ENCODE measurements at places on chromosomes 6 and 20.

DNA sequence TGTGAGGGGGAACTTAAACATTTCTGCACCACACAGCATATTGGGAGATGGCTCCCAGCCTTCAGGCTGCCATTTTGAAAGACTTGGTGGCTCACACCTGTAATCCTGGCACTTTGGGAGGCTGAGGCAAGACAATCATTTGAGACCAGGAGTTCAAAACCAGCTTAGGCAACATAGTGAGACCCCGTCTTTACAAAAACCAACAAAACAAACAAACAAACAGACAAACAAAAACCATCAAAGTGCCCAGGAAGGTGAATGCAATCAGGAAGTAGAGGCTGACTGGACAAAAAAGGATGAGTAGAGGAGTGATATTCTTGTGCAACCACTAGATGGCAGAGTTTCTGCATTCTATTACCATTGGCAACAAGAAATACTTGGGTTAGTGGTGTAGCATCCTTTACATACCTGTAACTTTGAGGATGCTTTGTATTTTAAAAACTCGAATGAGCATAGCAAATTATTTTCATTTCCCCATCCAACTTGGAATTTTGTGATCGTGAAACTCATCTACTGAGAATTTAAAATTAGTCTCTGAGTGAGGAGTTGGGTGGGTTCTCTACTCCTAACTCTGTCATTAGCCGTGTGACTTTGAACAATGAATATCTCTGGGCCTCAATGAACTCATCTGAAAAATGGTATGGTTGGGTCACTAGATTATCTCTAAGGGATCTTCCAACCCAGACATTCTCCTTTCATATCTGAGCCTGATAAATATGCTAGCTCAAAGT lies 84.4 kb downstream of the CRYBG1 start:
- no peak for DNase-seq

DNA sequence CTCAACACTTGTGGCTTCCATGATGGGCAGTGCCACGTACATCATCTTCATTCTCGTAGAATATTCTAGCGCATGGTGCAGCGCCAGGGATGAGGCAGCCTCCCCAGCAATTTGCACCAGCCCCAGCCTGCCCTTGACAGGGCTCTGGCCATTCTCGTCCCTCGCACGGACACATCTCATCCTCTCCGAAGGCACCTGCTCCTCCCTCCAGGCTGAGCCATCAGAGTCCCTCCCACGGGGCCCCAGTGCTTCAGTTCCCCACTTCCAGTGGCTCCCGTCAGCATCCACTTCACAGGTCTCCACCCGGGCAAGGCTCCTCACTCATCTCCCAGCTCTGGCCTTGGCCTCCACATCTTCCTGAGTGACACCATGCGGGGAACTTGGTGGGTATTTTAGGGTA lies 13.3 kb upstream of the PHACTR3 start:
- no peak for DNase-seq

DNA sequence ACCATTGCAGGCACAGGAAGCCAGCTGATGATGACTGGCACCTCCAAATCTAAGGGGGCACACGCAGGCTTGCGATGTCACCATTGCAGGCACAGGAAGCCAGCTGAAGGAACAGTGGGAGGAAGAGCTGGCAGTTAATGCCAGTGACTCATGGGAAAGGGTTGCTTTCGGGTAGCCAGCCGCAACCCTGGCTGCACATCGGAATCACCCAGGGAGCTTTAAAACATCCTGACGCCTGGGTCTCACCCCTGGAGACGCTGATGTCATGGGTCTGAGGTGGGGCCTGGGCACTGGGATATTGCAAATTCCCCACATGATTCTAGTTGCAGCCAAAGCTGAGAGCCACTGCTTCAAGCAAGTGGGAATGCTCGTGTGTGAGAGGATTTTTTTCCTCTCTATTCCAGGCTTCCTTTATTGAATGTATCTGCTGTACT lies 16.1 kb upstream of the CCN6 start:
- DNase-seq, result no peak

DNA sequence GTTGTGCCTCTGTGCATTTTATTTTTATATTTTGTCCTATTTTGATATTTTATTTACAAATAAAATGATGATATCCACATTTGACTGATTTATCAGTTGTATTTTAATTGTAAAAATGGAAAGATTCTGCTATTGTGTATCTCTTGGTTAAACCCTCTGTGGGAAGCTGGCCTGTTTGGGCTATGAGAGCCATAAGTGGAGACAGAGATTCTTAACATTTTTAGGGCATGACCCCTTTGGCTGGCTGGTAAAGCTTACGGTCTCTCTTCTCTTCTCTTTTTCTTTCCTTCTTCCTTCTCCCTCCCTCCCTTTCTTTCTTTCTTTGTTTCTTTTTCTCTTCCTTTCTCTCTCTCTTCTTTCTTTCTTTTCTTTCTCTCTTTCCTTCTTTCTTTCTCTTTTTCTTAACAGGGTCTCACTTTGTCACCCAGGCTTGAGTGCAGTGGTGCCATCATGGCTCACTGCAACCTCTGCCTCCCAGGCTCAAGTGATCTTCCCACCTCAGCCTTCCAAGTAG lies 172.3 kb upstream of the CDYL start:
- DNase-seq, result no peak

DNA sequence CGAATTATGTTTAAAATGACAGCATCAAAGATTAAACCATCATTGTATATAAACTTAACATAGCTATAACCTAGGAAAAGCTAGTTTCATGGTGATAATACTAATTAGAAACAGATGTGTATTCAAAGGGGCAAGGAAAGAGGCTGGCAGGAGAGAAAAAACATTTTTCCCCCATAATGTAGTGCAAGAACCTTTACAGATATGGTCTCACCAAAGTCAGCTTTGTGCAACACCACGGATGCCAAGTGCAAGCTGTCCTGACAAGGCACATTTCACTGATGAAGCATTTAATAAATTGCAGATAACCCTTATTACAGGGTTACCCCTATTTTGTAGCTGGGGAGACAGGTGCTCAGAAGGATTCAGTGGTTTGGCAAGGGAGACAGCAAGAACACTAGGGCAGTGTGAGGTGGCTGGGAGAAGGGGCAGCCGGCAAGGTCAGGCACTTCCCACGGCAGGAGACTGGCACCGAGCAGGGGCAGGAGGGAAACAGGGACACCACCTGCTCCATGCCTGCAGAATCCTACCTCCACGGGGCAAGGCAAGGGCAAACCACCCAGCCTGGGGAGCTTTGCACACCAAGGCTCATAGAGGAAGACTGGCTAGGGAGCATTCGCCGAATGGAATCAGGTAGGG lies 6.5 kb downstream of the RPS6KA2 start:
- no peak for DNase-seq

- DNase-seq, result no peak
Measured at GRCh38 chr6:120965814-120966213, 368.5 kb downstream of the TBC1D32 start.

DNA sequence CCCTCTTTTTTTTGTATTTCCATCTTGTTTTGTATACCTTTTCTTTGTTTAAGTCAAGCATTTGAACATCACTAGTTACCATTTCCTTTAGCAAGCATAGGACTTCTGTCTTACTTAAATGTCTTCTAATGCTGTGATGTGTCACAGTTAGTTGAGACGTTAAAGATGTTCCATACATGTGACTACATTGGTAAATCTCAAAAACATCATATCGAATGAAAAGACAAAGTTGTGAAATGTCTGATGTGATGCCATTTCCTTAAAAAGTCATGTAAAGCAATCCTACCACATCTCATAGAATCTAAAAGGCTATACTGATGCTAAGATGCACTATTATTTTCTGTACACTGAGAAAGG lies 26.8 kb downstream of the SLC16A10 start:
- DNase-seq, result no peak

- no peak for DNase-seq
Measured at GRCh38 chr6:105783333-105783935, 302.7 kb upstream of the PRDM1 start.

DNA sequence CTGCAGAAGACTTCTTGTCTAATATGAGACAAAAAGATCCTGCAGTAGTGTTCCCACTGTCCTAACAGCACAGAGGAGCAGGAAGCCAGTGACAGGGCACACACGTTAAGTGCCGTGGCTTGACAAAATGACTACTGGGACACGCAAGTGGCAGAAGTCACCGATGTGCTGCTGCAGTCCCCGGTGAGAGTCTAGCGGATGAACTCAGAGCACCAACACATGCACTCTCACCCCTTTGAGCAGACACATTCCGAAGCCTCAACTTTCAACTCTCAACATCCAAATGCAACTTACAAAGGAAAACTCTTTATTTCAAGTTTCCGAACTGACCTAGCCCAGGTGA lies 898 bp downstream of the LAMA4 start:
- DNase-seq, result no peak

DNA sequence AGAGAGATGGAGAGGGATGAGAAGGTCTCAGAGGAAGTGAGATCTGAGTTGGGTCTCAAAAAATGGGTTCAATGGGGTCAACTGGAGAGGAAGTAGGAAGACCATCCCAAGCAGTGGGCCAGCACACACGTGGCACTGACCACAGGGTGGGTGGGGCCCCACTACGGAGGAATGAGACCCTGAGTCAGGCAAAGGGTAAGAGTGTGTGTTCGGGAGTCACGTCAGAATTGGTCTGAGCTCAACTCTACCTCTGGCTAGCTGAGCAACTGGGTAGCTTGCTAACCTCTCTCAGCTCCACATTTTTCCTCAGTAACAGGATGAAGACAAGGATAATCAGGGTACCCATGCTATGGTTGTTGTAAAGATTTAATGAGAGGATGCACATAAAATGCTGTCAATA lies 79.0 kb downstream of the TRERF1 start:
- DNase-seq, result no peak

- DNase-seq, result no peak
Measured at GRCh38 chr6:144768551-144769075, 483.5 kb downstream of the UTRN start.

- no peak for DNase-seq
Measured at GRCh38 chr6:36631326-36632011, 37.3 kb downstream of the SRSF3 start.

Data from stimulated activated CD4-positive, alpha-beta T cell treated with anti-CD3 and anti-CD28 coated beads, Interleukin-12 subunit alpha, Interleukin-12 subunit beta, amount 100 ng/mL, for 24 hours (primary cell).